ENCODE measurements at places on chromosomes 2 and 18.
A peak's percentile ranks its signal among the peaks of the same experiment; 100 is the strongest.

DNA sequence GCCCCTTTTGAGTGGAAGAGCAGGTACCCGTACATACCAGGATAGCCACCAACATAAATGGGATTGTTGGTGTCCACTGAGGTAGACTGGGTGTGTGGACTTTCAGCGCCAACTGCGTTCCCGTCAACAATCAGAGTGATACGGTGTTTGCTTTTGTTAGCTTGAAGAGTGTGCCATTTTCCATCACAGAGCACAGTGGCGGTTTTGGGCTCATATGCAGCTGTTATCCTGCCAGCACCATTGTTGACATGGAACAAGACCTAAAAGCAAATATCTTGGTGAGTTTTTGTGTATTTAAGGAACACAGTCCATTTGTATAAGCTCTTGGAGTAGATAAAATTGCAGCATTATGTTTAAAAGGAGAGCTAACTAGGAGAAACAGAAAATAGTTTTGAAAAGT lies 174.5 kb downstream of the LAMA1 start:
- DNase-seq = no peak

DNA sequence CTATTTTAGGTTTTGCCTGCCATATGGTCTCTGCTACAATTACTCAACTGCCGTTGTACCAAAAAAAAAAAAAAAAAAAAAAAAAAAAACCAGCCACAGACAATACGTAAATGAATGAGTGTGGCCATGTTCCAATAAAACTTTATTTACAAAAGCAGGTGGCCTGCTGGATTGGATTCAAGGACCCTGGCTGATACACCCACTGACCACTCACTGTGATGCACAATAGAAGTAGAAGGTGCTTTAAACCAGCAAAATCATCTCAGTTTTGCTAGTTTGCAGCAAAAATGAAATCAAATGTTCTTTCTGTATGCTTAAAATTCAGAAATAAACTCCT lies 137.4 kb downstream of the AKAIN1 start:
- DNase-seq = no peak

DNA sequence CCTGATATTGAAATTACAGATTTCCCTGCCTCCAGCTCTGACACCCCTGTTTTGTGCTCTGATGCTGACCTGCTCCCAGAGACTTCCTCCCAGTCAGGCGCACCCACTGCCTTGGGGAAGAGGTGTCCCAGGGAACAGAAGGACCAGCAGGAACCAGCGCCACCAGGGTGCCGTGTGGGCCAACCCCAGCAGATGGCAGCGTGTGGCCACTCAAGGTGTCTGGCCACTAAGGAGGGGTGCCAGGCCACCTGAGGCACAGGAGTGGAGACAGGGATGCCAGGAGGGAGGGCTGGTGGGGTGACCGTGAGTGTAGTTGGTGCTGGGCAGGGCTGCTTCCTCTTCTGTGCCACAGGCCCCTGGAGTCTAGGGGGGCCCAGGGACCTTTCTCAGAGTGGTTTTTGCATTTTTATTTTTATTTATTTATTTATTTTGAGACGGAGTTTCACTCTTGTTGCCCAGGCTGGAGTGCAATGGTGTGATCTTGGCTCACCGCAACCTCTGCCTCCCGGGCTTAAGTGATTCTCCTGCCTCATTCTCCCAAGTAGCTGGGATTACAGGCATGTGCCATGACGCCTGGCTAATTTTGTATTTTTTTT lies 56.0 kb downstream of the TEX44 start:
- DNase-seq = peak; percentile 80

GRCh38 chr2:70124983-70125480 lies 37.8 kb downstream of the PCBP1 start:
- peak; percentile 89 for DNase-seq

GRCh38 chr2:199148076-199148845 lies 309.5 kb downstream of the SATB2 start:
- no peak for DNase-seq
